Cortex of kidney (tissue), 1 donor: ENCODE measurements at places on chromosomes 5 and 9.

GRCh38 chr9:38183994-38184568, 115.1 kb upstream of the SHB start:
- no peak for DNase-seq

DNA sequence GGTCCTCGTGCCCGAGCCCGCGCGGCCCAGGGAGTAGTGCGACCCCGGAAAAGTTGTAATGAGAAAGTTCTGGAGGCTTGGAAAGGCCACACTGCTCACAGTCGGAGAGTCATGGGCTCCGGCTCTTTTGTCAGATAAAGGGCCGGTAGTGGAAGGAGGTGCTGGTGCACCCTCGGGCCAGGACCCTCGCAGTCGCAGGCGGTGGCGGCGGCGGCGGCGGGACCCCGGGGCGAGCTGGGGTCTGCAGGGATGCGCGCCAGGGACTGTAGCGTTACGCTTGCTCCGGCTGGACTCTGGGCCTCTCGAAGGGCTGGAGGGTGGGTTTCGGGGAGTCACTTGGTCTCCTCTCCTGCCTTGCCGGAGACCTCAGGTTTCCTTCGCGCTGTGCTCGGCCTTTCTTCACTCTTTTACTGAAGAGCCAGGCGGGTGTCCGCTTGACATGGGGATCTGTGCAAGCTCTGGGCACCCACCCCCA, 1.5 kb downstream of the RORB start:
- no peak for DNase-seq

- no peak for DNase-seq
Measured at GRCh38 chr9:77864211-77864889, 167.3 kb downstream of the GNAQ start.

DNA sequence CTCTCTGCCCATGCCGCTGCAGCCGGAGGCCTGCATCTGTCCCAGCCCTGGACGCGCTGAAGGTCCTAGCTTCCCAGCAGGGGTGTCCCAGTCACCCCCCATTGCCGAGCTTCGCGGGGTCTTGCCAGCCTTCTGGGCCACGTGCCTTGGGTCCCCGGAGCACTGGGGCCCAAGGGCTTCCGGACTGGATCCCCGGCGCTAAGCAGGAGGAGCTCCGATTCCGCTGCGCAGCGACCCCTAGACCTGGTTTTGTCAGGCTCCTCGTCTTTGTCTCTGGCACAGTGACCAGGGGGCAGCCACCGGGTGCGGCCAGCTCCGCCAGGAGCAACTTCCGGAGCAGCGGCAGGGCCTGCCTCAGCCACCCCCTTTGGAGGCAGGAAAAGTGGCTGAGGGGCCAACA, 3.3 kb upstream of the IRX1 start:
- no peak for DNase-seq

GRCh38 chr5:10497554-10497953, 55.9 kb downstream of the ROPN1L start:
- no peak for DNase-seq

DNA sequence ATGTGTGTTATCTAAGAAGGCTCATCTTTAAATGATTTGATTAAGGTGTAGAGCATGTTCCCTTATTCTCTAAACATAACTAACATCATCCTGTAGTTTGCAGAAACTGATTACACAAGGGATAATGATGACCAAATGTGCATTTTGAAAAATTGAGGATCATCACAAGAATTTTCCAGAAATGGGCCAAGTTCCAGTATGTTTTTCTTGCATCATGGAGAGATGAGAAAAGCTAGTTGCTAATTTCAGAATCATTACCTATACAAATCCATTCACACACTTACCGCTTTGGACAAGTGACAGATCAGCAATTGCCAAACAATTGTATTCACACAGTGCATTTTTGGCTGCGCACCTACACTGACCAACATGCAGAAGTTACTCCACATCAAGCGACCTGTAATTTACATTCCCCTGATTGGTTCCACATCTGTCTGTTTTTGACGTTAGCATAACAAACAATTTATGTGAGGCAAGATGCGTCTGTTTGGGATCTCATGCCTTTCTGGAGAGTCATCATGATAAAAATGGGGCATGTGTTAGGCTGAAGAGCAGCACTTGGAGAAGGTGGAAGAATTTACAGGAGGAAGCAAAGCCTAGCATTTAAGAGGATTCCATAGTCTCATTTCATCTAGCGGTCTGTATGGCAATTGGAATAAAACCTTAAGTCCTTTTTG, 2.8 kb upstream of the BNC2 start:
- no peak for DNase-seq

DNA sequence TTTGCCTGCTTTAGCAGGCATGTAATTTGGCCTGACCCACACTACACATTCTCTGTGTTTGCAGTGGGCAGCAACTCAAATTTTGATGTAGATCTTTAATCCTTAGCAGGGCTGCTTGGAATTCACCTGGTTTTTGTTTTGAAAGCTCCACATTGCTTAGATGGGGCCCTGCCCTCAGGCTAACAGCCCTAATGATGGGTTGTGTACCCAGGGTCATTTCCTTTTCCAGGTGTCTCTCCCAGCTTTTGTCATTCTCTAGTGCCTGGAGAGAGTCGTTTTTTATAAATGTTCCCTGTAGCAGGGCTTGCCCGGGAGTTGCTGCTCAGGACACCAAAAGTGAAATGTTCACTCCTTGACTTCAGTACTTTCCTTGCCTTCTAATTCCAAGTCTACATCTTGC, 126.3 kb downstream of the TRIO start:
- DNase-seq: no peak

DNA sequence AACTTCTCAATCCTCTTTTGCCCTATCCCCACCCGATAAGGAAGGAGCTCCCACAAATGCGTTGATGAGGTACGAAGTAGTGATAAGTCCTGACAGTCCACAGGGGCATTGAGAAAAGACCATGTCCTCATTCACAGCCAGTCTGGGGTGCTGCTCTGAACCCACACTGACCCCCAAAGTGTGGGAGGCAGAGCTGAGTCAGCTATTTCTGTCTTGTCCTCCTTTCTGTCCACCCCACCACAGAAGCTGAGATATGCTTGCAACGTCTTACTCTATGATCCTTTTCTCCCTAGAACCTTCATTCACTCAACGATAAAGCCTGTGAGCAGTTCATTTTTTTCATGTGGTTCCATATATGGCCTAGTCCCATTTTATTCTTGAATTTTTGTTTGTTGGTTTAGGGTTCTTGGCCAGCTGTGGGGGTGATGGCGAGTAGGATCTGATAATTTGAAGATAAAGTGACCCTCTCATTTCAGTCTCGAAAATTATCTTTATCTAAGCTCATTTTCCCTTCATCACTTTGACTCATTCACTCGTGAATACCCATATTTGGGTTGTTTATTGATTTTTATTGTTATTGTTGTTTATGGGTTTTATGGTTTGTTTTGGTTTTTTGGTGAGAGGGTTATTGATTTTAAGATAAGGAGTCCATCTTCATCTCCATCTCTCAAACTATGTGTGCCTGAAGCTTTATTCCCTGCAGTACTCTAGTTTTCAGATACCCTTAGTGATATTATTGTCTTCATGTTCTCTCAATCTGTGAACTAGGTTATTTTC, 58.5 kb upstream of the ZNF366 start:
- DNase-seq: no peak

DNA sequence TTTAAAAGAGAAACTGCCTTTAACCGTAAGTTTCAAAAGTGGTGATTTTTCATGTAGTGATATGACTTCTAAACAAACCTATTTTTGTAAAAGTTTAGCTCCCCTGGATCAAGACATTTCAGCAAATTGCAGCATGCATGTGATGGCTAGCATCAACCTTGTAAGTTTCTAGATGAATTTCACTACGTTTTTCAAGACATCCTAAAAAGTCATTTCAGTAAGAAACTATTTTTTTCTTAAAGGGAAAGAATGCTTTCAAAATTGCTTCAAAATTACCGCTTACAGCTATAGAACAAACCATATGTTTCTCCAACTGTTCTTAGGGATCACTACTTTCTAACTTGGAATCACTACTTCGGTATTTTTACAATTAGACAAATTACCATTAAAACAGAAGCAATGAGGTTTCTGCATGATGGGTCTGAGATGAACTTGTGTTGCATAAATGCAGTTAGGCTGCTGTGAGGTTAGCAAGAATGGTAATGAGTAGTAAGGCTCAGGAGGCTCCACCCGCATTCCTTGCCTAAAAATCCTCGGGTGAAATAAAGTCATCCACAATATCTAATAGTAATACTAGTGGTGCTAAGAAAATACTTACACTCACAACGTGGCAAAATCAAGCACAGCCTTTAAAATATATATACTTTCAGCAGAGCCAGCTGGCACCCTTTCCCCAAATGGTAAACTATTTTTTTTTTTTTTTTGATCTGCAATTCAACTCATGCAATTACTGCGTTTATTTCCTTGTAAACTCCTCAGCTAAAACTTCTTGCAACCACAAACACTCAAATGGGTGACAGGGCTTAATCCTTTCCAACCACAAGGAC, 53.8 kb downstream of the CDC14B start:
- DNase-seq: no peak

DNA sequence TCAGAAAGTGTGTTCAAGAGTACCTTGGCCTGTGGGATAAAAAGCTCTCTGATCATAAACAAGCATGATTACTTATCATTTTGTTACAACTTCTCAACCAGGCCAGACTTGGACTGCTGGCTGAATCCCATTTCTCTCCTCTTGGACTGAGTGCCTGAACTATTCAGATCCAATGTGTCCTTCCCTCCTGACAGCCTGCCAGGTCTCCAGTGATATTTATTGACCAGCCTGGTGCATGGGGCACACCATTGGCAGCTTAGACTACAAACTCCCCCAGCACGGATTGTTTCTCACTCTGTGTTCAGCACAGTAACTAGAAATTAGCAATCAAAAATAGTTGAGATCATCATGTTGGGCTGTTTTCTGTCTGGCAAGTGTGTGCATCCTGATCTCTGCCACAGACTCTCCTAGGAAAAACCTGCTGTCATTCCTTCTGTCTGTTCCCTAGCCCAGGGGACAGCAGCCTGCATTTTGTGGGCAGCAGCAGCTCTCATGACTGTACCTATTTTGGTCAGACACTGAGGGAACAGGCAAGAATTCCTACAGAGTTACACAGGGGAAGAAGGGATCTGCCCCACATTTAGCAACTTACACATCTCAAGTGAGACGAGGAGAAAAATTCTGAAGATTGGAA, 348.1 kb downstream of the ADAMTS6 start:
- no peak for DNase-seq

DNA sequence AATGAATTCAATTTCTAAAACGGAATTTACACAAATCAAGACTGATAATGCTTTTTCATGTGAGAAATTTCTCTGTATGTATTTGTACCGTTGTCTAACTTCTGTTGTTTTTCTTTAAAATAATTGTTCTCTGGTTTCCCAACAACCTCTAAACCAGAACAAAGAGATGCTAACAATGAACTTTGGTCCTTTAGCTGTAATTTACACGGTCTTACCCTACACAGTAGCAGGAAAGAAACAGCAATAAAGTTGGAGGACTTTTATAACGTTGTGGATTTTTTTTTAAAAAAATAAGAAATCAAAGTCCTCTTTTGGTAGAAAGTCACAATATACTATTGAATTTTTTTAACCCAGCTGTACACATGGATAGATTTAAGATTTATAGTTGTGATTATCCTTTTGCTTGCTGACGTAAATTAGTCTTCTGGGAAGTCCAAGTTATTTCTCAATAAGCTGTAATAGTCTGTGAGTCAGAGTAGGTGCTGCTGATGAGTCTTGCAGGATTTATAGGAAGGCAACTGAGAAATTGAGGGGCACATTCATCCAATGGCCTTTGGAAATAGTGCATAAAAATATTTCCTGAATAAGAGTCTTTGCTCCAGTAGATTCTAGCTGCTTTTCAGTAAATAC, 76.8 kb upstream of the PCSK1 start:
- no peak for DNase-seq

DNA sequence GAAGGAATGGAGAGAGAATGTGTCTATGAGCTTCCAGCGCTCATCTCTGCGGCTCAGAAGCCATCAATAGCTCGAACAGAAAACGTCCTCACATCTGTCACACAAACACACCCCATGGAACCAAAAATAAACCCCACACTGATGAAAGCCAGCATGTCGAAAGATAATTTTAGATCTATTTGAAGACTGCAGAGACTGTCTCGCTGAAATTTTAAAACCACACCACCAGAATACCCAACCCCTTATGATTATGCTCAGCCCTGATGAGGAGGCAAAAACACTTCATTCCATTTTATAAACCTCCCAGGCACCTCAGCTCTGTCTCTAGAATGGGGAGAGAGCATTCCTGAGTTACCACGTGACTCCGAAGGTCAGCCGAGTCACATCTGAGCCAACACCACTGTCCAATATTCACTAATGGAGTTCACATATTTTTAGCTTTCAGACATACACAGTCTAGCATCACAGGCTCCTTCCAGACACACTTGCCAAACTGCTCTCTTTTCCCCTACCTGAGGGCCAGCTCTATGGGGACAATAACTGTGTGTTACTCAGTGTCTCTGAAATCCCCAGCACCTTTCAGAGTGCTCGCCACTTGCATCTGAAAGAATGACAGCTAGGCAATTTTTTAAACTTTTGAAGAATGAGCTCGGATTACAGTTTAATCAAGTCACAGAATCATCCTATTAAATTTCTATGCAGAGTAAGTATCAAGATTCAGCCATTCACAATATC, 63.2 kb downstream of the SERINC5 start:
- no peak for DNase-seq

DNA sequence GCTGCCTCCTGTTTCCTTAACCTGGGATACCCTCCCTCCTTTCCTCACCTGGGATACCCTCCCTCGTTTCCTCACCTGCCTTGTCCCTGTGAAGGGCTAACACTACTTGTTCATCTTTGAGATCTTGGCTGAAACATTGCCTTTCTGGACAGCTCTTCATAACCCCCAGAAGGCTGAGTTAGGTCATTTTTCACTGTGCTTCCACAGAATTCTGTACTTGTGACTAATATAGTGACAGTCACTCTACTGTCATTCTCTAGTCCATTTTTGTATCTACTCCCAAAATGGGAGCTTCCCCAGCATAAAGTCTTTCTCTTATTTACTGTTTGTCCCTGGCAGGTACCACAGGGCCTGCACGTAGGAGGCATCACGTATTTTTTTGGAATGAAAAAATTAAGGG, 21.5 kb upstream of the DAB2 start:
- DNase-seq: no peak

- no peak for DNase-seq
Measured at GRCh38 chr5:16666883-16667398, 50.1 kb upstream of the RETREG1 start.

DNA sequence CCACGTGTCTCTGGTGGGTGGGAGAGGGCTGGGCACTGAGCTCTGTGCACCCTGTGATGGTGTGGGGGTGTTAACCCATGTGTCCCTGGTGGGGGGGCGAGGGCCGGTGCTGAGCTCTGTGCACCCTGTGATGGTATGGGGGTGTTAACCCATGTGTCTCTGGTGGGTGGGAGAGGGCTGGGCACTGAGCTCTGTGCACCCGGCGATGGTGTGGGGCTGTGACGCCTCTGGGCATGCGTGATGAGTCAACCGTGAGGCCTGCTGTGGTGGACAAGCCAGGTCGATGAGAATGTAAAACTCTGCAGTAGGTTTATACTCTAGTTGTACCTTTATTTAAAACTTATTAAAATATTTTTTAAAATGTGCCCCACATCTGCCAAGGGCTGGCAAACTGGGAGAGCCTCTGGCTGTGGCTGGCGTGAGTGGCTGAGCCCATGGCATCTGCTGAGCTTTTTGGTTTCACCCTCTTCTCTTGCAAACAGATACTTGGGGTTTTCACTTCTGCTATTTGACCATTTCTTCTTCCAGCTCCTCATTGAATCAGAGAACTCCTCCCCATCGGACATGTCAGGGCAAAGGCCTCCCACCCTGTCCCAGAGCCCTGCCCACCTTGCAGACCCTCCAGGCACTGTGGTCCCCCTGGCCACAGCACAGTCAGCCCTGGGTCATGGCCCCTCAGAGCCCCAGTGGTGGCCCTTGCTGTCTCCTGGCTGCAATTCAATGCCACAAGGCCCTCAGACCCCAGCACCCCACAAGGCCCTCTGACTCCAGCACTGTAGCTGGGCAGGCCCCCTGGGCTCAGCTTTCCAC, 18.5 kb upstream of the EXOC3 start:
- no peak for DNase-seq
